ENCODE measurements at places on chromosomes 5 and 9.
A peak's percentile ranks its signal among the peaks of the same experiment; 100 is the strongest.

DNA sequence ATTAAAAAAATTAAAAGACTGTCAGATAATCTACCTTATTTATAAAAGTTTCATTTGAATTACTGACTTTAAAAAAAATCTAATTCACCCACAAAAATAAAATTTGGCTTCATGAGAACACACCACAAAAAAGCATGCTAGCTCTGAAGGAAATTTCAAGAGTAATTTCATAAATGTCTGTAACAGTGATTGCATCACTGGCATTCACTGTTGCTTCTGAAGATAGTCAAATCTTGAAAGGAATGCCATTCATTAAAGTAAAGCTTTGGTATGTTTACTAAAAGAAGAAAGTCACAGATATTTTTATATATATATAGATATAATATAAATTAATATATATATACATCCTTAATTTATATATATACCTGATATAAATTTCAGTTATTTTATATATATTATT is 43.4 kb downstream of the NADK2 start:
- no peak for DNase-seq

- no peak for DNase-seq
Observed at GRCh38 chr5:73917433-73917832, 291.4 kb downstream of the ARHGEF28 start.

- DNase-seq = no peak
Observed at GRCh38 chr9:115992834-115993233, 160.8 kb upstream of the PAPPA start.

- DNase-seq = no peak
Observed at GRCh38 chr5:104189909-104190308, 627.3 kb upstream of the NUDT12 start.

DNA sequence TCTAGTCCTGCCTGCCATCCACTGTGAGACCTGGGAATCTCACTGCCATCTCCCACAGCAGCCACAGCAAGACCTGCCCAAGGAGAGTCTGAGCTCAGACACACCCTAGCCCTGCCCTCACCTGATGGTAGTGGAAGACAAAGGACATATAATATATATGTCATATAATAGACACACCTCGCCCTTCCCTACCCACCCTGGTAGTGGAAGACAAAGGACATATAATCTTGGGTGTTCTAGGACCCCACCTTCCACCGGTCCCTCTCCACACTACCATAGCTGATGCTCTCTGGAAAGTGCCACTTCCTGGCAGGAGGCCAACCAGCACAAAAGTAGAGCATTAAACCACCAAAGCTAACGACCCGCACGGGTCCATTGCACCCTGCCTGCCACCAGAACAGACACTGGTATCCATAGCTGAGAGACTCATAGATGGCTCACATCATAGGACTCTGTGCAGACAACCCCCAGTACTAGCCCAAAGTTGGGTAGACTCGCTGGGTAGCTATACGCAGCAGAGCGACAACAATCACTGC is 545.6 kb downstream of the CAAP1 start:
- DNase-seq = no peak

- DNase-seq = no peak
Observed at GRCh38 chr9:2919347-2919746, 75.5 kb upstream of the PUM3 start.

DNA sequence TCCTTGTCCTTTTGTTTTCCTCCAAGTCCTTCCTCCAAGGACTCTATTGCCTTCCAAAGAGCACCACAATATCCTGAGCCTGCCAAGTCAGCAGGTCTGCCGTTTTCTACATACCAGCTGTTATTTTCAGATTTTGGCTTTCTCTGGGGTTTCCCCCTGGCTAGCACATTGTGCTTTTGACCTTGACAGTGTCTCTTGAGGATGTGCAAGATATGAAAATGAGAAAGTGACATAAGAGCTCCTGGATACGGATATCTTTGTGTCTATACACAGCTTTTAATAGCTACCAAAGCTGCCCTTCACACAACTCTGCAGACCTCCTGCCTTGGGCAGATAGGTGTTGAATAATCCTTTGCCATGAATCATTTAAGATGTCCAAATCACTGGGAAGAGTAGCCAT is 67.0 kb downstream of the HAPLN1 start:
- DNase-seq = no peak

DNA sequence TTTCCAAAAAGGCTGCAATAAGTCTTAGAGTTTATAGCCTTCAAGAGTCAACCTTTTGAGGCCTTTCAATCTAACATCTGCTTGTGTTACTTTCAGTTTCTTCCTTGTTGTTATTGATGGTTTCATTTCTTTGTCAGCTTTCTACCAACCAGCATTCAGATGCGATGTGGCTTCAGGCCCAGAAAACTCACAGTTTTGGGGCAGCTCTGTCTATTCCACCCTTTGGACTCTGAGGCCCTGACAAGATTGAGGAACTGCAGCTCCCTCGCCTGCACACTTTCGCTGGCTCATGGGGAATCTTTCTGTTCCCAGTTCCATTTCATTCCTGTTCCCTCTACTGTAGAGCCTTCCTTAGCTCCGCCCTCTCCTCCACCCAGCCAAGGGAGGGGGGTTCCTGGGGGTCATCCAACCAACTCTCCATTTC is 13.3 kb upstream of the WHRN start:
- DNase-seq = no peak

DNA sequence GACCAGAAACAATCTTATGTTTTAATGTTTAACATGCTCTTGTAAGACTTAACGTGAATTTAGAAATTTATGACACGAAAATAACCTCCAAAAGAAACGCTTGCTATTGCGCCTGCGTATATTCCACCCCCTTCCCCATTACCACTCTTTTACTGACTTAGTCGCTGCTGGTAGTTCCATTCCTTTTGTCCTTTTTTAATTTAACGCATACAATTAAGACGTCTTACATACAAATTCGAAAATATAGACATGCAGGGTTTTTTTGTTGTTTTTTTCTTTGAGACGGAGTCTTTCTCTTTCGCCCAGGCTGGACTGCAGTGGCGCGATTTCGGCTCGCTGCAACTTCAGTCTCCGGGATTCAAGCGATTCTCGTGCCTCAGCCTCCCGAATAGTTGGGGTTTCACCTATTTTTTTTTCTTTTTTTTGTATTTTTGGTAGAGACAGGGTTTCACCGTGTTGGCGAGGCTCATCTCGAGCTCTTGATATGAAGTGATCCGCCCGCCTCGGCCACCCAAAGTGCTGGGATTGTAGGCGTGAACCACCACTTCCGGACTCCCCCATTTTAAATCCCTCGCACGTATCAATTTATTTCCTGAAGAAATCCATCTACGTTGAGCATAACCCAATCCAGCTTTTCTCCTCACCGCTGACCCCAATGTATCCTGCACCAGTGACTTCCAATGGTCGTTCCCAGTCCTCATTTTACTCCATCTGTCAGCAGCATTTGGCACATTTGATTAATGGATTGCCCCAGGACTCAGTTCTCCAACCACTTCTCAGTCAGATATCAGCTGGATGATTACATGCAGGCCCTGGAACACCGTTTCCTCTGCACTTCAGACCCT is 684 bp upstream of the MED7 start:
- DNase-seq = peak; percentile 74
